ENCODE measurements at places on chromosomes 7 and 10.

DNA sequence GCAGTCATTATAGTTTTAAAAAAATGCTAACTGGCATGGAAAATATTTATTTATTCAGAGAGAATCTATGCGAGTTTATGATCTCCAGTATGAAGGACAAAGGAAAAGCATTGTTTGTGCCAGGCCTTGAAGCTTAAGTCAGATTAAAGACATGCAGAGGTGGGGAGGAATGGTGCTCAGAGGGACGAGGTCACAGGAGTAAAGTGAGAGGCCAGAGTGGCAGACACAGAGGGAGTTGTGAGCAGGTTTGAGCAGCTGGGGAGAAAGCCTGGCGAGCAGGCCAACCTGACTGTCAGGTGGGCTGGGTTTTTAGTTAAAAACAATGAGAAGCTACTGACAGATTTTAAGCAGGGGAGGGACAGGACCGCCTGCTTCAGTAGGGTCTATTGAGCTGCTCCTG, 6.8 kb upstream of the CCNY start:
- no peak for DNase-seq

DNA sequence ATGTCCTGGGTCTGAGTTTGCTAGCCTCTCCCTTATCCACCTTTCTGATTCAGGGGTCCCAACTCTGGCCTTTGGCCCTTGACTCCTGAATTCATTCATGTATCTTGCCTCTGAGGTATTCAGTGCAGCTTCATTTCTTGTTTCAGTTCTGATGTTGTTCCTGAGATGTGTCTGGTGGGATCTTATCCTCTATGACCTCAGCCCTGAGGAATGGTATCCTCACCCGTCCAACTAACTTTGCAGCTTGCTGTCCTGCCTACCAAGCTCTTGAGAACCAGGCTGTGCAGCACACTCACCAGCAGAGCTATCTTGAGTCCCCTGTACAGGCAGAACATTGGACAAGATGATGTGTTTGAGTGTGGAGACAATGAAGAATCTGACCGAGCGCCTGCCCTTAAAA, 13.8 kb downstream of the SUFU start:
- no peak for DNase-seq

DNA sequence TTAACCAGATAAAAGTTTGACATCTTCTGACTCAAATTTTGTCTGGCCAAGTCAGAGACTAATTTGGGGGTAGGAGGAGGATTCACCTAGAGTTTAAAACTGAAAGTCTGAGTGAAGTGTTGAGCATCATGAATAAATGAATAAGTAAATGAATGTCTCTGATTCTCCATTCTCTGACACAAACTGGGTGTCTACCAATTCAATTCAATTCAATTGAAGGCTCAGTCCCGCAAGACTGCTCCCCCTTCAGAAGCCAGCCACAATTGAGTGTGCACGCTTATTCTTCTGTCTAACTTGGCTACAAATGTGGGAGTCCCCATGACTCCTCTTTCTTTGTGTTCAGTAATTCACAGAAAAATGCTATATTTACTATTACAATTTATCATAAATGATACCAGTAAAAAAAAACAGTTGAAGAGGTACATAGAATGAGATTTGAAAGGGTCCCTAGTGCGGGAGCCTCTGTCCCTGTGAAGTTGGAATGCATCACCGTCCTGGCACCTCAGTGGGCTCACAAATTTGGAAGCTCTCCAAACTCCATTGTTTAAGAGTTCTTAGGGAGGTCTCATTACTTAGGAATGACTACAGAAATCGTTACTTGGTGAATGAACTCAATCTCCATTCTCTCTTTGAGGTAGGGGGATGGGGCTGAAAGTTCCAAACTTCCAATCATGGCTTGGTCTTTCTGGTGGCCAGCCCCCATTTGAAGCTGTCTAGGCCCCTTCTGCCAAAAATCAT, 243.7 kb upstream of the PHYHIPL start:
- DNase-seq: no peak

DNA sequence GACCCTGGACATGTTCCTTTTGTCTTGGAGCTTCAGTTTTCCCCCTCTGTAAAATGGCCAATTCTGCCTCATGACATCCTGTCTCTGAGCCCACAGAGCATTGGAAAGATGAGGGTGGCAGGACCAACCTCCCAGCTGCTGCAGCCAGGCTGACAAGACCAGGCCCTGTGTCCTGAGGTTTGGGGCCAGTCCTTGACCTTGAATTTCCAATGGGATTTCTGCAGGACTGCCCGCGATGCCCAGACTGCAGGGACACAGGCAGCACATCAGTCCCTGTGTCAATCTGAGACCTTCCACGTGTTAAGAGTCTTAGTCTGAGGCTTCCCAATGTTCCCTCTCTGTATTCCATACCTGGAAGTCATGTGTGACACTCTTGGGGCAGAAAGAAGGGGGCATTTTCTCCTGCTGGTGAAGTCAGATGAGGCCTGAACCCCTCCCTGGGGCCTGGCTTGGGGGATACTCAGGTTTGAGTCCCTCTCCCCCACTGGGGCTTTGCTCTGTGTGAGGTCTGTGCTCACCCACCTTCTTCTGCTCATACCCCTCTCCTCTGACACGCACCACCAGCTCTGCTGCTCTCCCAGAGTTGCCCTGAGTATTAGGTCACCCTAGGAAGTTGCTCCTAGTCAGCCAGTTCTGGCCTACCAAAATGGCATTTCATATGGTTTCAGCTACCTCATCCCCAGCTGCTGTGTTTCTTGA, 79.2 kb downstream of the ADCY1 start:
- DNase-seq: no peak

- DNase-seq: no peak
Observed at GRCh38 chr7:132417103-132417906, 159.0 kb downstream of the PLXNA4 start.

DNA sequence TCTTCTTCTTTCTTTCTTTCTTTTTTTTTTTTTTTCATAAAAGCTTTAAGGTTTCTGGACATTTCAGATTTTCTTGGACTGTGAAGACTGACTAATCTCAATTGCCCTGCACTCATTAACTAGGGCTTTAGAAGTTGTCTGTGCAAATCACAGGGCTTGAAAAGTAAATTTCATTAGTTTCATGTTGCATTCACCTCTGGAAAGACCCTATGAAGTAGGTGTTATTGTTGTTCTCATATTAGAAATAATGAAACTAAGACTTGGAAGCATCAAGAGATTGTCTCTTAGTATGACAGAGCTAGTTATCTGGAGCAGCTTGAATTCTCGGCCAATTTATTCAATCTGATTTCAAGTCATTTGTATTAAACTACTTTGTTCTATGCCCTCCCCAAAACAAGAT, 28.2 kb upstream of the SEMA3D start:
- DNase-seq: no peak

DNA sequence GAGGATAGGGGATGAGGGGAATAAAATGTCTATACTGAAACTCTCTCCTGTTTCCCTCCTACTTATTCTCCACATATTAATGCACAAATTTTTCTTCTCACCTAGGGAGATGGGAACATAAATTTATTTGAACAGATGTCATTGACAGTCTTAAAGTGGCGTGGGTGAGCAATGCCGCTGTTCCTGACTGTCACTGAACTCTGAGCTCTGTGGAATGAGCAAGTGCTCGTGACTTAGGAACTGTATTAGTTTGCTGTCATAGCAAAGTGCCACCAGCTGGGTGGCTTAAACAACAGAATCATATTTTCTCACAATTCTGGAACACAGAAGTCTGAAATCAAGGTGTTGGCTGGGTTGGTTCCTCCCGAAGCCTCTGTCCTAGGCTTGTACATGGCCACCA, 29.1 kb downstream of the INPP5F start:
- DNase-seq: no peak

- DNase-seq: peak; percentile 16
Observed at GRCh38 chr10:28984431-28984830, 304.4 kb upstream of the LYZL1 start.

- no peak for DNase-seq
Observed at GRCh38 chr7:134737566-134738345, 41.7 kb upstream of the CALD1 start.

DNA sequence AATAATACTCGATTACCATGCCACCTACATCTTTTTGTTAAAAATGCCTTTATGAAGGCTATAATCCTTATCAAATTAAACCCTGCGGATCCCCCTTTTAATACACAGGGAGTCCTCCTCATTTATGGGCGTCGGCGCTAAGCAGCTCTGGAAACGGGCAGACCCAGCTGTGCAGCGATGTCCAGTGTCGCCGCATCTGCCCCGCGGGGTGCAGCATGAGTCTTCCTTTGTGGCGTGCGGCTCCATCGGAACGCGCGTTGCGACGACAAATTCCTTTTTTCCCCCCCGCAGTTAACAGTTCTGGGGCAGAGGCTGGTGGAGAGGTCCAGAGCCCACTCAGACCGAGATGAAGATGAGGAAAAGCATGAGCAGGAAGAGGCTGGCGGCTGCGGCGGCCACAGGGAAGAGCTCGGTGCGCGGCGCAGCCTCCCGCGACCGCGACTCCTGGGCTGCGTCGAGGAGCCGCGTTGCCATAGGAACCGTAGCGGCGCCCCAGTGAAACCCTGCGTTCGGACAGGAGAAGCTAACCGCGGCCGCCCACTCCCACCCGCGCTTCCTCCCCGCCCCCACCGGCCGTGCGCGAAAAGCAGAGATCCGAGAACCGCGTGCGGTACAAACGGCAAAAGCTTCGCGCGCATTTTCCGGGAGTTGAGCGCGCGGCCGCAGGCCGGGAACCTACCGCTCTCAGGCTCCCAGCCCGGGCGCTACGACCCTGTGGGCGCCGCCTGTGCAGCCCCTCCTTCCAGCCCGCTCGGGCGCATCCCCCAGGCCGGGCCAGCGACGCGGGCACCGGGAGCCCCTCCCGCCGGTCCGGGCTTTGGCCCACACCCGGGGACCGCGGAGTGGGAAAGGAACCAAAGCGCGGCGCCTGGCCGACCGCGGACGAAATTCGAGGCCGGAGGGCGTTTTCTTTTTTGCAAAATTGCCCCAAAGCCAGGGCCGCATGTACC, 130.6 kb downstream of the SPAG6 start:
- peak; percentile 63 for DNase-seq

GRCh38 chr7:109282726-109283125, 713.1 kb downstream of the DNAJB9 start:
- no peak for DNase-seq

GRCh38 chr7:18366394-18366793, 129.2 kb upstream of the HDAC9 start:
- DNase-seq: no peak

DNA sequence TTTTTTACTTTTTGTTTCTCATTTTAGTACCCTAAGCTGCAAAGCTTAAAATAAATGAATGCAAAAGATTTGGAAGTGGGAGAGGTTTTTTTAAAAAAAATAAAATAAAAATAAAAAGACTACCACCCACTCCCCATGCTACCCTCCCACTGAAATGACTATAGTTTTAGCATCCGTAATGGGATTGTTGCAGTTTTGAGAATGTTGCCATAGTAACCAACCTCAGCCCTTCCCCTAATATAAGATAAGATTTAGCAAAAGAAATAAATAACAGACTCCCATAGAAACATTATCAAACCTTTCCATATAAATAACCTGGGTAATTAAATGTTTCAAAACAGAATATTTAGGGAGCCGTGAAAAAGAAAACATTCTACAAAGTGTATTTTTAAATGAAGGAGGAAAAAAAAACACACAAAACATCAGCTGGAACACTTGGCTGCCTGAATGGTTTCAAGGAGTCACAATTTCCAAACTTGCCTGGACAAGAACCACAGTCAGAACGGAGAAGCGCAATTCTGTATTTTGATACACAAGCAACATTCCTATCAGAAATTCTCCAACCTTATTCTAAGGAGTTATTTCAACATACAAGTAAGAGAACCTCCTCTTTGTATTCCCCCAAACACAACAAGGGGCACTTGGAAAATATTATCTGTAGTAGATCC, 57.4 kb downstream of the DGKI start:
- DNase-seq: no peak

DNA sequence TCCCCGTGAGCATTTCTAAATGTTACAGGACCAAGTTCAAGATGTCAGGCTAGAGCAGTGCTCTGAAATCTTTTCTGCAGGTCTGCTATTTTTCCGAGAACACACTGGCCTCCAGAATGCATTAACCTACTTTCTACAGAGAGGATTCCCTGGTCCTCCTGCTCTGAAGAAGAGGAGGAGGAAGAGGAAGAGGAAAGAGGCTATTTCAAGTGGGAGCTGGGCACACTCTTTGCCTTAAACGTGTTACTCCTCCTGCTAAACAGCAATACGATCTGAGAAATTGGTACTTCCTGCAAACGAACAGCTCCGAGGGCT, 157.4 kb downstream of the FRMD4A start:
- no peak for DNase-seq

DNA sequence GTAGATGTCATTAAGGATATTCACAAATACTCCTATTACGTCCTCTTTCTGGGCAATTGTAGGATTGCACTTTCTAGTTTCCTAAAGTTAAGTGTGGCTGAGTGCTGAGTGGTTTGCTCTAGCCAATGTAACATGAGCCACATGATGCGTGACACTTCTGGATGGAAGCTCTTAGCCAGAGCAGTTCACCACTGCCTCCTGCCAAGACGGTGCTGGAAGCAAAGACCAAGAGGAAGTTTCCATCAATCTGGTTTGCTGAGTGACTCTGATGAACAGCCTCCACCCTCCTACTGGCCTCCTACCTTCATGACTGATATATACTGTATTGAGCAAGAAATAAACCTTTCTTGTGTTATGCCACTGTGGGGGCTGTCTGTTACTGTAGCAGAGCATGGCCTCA, 318.1 kb downstream of the KCNMA1 start:
- no peak for DNase-seq

DNA sequence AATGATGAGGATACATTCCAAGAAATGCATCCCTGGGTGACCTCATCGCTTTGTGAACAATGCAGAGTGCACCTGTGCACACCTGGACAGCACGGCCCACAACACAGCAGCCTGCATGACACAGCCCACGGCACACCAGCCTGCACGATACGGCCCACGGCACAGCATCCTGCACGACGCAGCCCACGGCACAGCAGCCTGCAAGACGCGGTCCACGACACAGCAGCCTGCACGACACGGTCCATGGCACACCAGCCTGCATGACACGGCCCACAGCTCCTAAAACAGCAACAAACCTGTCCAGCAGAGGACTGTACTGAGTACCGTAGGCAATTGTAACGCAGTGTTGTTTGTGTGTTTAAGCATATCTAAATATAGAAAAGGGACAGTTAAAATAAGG, 134.7 kb upstream of the PPP2R2D start:
- no peak for DNase-seq

GRCh38 chr10:43585046-43585445, 10.6 kb upstream of the ZNF239 start:
- no peak for DNase-seq

DNA sequence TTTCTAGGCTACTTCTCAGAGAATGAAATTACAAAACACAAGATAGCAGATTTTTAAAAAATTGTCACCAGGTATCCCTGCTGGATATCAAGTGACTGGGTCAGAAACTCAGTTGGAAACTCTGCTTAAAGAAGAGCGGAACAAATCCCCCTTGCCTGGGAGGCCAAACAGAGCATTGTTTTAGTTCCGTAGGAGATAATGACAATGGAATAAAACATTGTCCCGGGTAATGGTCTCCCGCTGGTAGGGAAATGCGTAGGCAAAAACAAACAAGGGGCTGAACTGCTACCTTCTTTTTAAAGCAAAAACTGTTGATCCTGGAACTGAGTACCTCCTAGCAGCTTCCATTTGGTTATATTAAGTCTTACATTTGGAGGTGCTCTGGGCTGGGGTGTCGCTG, 21.3 kb upstream of the VAX1 start:
- no peak for DNase-seq
